Adrenal gland (tissue), 19 donors: ENCODE measurements at places on chromosomes 12 and 14. TPM values are rescaled to one million over a fixed set of nuclear protein-coding genes. Genes with fewer than 3 reads are reported as not detected.

TEX52 gene
- total RNA-seq, result not detected

IL31 gene
- not detected for total RNA-seq

LBHD2 gene
- total RNA-seq, result not detected

NANOG gene
- 0.21 TPM for total RNA-seq

KRT73 gene
- not detected for total RNA-seq

INSM2 gene
- total RNA-seq, result 3.7 TPM

OR11H12 gene
- not detected for total RNA-seq

IAPP gene
- total RNA-seq, result not detected

MARS1 gene
- total RNA-seq, result 80.9 TPM

BDKRB2 gene
- total RNA-seq, result 1.7 TPM

ACOT6 gene
- not detected for total RNA-seq

KCTD10 gene
- 62.1 TPM for total RNA-seq

ARHGEF25 gene
- total RNA-seq, result 7.4 TPM

TSPAN9 gene
- 15.3 TPM for total RNA-seq

CRACR2A gene
- total RNA-seq, result 2.1 TPM

GNG2 gene
- total RNA-seq, result 18.6 TPM

TAS2R9 gene
- total RNA-seq, result not detected

IL22 gene
- total RNA-seq, result not detected

MYO1H gene
- total RNA-seq, result not detected

NPFF gene
- not detected for total RNA-seq

ADCY4 gene
- 15.2 TPM for total RNA-seq

SPTB gene
- total RNA-seq, result 0.76 TPM

KRT85 gene
- total RNA-seq, result not detected

SOAT2 gene
- not detected for total RNA-seq

GPR135 gene
- total RNA-seq, result 6.8 TPM
